ENCODE measurements at places on chromosomes 4 and X. TPM values are rescaled to one million over a fixed set of nuclear protein-coding genes. Genes with fewer than 3 reads are reported as not detected.

GRCh38 chrX:16772460-16772859 is 13.8 kb upstream of the TXLNG start:
- DNase-seq, result no peak

- DNase-seq, result no peak
Observed at GRCh38 chr4:7831858-7832730, 107.6 kb downstream of the AFAP1 start.

- no peak for DNase-seq
Observed at GRCh38 chr4:1032861-1033260, 21.4 kb downstream of the FGFRL1 start.

DNA sequence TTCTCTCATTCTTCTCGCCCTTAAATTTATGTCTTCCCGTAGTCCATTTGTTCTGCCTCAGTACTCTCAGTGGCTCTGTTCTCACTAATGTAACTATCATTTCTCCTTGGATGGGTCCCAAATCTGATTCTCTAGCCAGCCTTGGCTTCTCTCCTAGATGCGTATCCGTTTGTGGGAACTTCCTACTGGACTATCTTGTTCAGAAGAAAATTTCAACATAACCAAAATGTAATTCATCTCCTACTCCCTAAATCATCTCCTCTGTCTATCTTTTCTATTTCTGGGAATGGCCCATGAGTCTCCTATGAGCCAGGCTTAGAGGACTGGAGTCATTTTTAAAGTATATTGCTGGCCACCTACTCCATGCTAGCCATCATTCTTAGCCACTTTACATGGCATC is 4.4 kb upstream of the C4orf36 start:
- DNase-seq, result no peak

DNA sequence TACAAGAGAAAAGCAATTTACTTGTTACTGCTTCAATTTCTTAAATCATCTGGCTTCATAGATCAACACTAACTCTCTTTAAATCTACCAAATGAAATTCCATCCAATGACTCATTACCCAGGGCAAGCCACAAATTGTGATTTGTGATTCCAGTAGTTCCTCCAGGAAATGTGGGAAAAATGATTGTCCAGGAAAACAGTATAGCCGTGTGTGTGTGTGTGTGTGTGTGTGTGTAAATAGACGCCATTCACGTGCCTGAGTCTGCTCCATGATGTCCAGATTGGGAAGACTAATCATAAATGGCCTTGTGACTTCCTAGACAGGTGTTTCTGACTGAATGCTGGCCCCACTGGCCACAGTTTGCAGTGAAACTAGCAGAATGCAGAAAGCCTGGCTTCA is 121.3 kb downstream of the HS6ST2 start:
- DNase-seq, result peak; percentile 42

GRCh38 chr4:6444582-6444981 is 27.8 kb downstream of the PPP2R2C start:
- no peak for DNase-seq

DNA sequence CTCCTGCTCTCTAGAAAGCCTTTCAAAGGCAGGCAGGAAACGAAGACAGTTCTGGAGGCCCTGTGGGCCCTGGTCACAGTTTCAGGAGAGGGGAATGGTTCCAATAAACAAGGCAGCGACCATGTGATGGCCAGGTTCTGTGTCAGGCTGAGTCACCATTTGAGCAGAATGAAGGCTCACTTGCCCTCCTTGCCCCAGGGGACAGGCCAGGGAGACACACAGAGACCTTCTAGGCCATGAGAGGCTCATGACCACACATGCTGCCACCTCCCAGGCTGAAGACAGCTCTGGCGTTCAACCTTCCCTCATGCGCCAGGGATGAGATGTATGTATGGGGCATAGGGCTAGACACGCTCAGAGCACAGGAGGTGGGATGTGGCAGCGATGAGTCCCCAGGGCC is 22.9 kb upstream of the TRIM2 start:
- DNase-seq, result peak; percentile 1

GRCh38 chr4:88963817-88964216 is 93.2 kb downstream of the FAM13A start:
- no peak for DNase-seq

GRCh38 chr4:168859888-168860694 is 150.0 kb downstream of the CBR4 start:
- no peak for DNase-seq

- DNase-seq, result no peak
Observed at GRCh38 chrX:39564751-39565150, 533.0 kb downstream of the BCOR start.

- no peak for DNase-seq
Observed at GRCh38 chrX:24553011-24553410, 87.9 kb downstream of the PDK3 start.

DNA sequence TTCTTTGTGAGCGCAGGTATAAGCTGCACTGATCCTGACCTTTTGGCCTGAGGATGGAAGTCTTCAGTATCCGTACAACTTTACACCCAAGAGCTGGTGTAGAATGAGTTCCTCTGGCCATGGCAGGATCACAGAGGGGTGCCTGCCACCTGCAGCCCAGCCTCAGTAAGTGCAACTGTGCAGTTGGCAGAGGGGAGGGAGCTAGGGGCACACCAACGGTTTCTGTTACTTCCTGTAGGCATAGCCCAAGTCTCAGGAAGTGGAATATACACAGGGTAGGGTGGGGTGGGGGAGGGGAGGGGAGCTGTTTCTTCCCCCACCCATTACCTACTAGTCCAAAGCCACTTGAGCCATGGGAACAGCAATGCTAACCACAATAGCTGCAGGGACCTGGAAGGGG is 85.4 kb upstream of the GBA3 start:
- peak; percentile 56 for DNase-seq

GRCh38 chr4:893276-893994 is 38.7 kb downstream of the GAK start:
- DNase-seq, result no peak

GRCh38 chr4:176422001-176422400 is 102.2 kb downstream of the SPCS3 start:
- DNase-seq, result no peak

GRCh38 chrX:123348468-123348867 is 164.4 kb downstream of the GRIA3 start:
- no peak for DNase-seq

GRCh38 chr4:101145021-101145420 is 202.3 kb downstream of the PPP3CA start:
- DNase-seq, result no peak

TMSB15A gene
- 0.35 TPM for total RNA-seq

PRKG2 gene
- 0.32 TPM for total RNA-seq

L1CAM gene
- 24.6 TPM for total RNA-seq

AMTN gene
- total RNA-seq, result not detected

ELOVL6 gene
- 3.6 TPM for total RNA-seq

SMIM10 gene
- total RNA-seq, result 0.31 TPM

RAB39B gene
- total RNA-seq, result not detected

All from myocyte (in vitro differentiated cells).